ENCODE measurements at places on chromosomes 7 and 10. TPM values are rescaled to one million over a fixed set of nuclear protein-coding genes. Genes with fewer than 3 reads are reported as not detected.

Gene CHAT
- not detected for total RNA-seq

Gene AS3MT
- 1.0 TPM for total RNA-seq

Gene ICA1
- not detected for total RNA-seq

Gene CPA4
- total RNA-seq, result 49.9 TPM

Gene GNGT1
- total RNA-seq, result not detected

Gene ST8SIA6
- 1.6 TPM for total RNA-seq

Gene PPP1R17
- total RNA-seq, result not detected

Data from pericardium fibroblast (primary cell).